ENCODE measurements at places on chromosomes 4 and X. TPM values are rescaled to one million over a fixed set of nuclear protein-coding genes. Genes with fewer than 3 reads are reported as not detected.

Gene SNX25
- total RNA-seq: 27.5 TPM

Gene RHOXF2B
- not detected for total RNA-seq

Gene SSX1
- total RNA-seq: not detected

Gene MSN
- 72.3 TPM for total RNA-seq

Gene ATP1B4
- not detected for total RNA-seq

Gene BCOR
- total RNA-seq: 59.0 TPM

Gene SERTM2
- total RNA-seq: not detected

Gene ALAS2
- not detected for total RNA-seq

Gene ANAPC10
- 16.2 TPM for total RNA-seq

Gene HS6ST2
- 2.9 TPM for total RNA-seq

Gene DYNLT3
- total RNA-seq: 13.4 TPM

Gene CT45A8
- not detected for total RNA-seq

Gene HAUS7
- total RNA-seq: 24.6 TPM

Gene PASD1
- not detected for total RNA-seq

Gene MUC7
- not detected for total RNA-seq

Data from glutamatergic neuron (in vitro differentiated cells).